ENCODE measurements at places on chromosomes 7 and 10.

- no peak for DNase-seq
Measured at GRCh38 chr7:2529161-2530070, 9.8 kb downstream of the LFNG start.

DNA sequence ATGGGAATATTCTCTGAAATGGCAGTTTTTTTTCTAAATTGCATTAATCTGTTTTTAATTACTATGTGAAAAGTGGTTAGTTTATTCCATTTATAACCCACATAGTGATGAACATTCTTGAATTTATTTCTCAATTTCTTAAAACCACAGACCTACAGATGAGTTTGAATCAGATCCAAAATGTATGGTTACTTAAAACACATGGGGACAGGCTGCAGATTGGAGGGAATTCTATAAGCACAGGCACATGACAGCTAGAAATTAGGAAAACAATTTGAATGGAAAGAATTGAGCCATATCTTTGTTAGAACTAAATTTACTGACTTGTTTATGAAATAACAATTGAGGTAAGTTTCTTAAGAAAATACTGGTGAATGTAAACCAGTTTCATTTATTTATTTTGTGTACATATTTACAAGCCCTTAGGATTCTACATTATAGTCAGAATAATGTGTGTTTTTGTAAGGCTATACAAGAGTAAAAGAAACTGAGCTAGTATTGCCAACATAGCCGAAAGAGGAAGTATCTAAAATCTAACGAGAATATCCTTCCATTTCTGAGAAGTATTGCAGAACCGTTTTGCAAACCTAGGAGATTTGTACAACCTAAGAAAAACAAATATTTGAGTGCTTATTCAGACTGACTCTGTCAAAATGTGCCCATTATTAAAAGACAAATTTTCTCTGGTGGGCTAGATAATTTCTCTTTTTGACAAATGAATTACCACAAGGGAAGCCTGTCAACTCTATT, 434.3 kb upstream of the SEMA3D start:
- no peak for DNase-seq

- DNase-seq = no peak
Measured at GRCh38 chr7:44064791-44065430, 456 bp downstream of the PGAM2 start.

DNA sequence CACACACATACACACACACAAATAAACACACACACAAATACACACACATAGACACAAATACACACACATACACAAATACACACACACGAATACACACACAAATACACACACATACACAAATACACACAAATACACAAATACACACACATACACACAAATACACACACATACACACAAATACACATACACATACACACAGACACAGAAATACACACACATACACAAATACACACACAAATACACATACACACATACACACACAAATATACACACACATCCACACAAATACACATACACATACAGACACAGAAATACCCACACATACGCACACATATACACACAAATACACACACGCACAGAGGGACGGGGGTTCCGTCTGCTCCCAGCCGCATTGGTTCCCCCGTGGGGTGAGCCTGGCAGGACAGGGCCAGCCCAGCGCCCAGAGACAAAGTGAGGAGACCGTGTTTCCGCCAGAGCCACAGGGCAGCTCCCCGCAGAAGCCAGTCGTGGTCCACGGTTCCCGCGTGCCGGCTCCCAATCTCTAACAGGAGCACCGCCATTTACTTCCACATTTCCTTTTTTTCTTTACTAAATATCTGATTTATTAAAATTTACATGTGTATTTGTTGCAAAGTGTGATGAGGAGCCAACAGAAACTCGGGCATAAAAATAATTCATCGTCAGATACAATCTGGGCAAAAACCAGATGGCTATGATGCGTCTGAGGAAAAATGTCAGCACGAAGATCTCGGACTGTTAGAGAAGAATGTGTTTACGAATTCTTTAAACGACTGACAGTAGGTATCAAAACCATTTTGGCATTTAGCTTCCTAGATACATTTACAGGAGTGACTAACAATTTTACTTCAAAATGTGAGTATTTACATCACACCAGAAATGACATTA, 3.1 kb upstream of the KNDC1 start:
- DNase-seq = no peak

GRCh38 chr10:124993345-124993708, 51.4 kb downstream of the ZRANB1 start:
- DNase-seq = no peak

Data from right renal cortex interstitium (tissue), 3 donors.